Activated T-helper 2 cell treated with anti-CD3 and anti-CD28 coated beads, Interferon-gamma antibody, Interleukin-2, Interleukin-4, amounts not matched to agents 10 μg/mL and 5 μg/mL and 100 μg/mL, durations not matched to agents 14 hours and 24 hours and 36 hours (primary cell): ENCODE measurements at places on chromosomes 6 and 20. TPM values are rescaled to one million over a fixed set of nuclear protein-coding genes. Genes with fewer than 3 reads are reported as not detected.
A peak's percentile ranks its signal among the peaks of the same experiment; 100 is the strongest.

DNA sequence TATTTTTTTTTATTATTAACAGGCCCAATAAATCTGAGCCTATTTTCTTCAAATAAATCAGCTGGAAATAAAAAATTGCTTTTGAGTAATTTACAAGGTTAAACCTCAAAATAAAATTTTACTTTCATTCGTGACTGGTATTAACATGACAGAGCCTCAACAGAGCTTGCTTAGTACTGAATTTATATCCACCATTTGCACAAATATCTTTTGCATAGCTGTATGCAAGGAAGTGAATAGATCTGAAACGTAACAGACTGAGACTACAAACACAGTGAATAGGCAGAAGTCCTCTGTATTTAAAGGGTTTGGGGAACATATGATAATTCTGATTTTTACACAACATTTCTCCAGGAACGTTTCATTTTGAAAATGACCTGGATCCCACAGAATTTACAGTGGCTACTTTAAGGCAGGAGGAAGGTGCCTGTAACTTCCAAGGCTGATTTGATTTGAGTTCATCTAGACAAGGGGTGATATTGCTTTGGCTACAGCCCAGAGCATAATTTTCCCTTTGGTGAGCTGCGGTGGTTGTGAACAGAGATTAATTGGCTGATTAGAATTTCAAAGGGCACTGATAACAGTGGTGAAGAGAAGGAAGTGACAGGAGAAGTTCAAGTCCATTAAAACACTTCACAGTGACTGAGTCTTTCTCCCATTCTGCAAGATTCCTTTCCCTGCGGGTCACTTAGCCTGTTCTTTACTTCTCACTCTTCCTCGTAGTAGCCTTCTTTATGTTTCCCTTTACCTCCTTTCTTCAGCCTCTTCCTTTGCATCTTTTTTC lies 121.2 kb upstream of the SASH1 start:
- DNase-seq, result no peak

DNA sequence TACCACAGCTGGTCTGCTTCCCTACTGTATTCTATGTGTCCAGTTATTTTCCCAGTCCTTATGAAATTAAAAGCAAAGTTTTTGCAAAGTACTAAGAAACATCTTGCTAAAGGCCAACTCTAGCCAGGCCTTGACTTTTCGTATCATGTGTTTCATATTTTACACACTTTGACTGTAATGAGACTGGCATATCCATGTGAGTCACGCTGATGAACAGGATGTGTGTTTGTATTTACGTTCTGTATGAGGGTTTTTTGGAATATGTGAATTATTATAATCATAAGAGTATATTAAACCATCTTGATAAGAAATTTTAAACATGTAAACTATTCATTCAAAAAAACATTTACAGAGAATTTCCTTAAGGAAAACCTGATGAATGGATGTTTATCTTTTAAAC lies 59.7 kb downstream of the EYA4 start:
- DNase-seq, result no peak

GRCh38 chr6:93412452-93412851 lies 6.9 kb downstream of the EPHA7 start:
- DNase-seq, result no peak

GRCh38 chr20:4726710-4727397 lies 5.1 kb downstream of the PRND start:
- peak; percentile 38 for DNase-seq

DNA sequence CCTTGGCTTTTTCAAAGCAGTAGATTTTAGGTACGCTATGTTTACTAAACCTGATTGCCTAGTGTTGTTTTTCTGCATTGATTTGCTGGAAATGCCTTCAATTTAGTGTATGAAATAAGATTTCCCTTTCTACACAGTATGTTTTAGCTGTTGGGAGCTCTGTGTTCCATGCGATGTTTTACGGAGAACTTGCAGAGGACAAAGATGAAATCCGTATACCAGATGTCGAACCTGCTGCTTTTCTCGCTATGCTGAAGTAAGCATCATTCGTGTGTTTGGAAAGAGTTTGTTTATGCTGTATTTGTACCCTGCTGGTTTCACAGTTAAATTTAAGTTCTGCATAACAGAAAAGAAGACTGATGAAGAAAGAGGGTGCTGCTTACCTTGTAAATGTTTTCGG lies 1.9 kb downstream of the BTBD3 start:
- DNase-seq, result no peak

DLL1 gene
- not detected in 2 replicates for total RNA-seq

ENPP3 gene
- total RNA-seq, result 16.3 and 18.7 TPM in 2 replicates
